ENCODE measurements at places on chromosomes 6 and 20.

DNA sequence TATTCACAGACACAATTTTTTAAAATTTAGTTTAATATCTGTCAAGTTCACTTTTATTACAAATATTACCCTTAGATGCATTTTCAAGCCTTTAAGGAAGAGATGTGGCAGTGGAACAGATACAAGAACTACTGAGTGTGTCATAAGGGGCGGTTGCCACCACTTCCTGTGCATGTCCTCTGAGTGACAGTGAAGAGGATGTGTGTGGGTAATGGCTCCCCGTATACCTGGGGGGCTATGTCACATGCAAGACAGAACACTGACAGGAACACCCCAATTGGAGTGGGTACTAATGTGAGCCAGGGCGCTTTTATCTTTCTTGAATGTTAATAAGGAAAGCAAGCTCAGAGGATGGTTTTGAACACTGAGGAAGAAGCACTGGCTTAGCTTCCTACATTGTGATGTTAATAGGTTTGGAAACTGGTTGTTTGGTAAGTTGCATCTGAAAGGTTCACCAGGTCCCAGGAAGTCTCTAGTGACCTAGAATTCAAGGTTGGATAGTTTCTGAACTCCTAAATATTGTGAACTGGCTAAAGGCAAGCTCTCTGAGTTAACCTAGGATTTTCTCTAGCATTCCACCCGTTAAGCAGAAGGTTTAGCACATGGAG is 83.4 kb upstream of the ASF1A start:
- no peak for DNase-seq

- DNase-seq: no peak
Measured at GRCh38 chr20:61519488-61519887, 267.4 kb downstream of the CDH4 start.

- no peak for DNase-seq
Measured at GRCh38 chr6:2566048-2566447, 184.7 kb downstream of the MYLK4 start.

DNA sequence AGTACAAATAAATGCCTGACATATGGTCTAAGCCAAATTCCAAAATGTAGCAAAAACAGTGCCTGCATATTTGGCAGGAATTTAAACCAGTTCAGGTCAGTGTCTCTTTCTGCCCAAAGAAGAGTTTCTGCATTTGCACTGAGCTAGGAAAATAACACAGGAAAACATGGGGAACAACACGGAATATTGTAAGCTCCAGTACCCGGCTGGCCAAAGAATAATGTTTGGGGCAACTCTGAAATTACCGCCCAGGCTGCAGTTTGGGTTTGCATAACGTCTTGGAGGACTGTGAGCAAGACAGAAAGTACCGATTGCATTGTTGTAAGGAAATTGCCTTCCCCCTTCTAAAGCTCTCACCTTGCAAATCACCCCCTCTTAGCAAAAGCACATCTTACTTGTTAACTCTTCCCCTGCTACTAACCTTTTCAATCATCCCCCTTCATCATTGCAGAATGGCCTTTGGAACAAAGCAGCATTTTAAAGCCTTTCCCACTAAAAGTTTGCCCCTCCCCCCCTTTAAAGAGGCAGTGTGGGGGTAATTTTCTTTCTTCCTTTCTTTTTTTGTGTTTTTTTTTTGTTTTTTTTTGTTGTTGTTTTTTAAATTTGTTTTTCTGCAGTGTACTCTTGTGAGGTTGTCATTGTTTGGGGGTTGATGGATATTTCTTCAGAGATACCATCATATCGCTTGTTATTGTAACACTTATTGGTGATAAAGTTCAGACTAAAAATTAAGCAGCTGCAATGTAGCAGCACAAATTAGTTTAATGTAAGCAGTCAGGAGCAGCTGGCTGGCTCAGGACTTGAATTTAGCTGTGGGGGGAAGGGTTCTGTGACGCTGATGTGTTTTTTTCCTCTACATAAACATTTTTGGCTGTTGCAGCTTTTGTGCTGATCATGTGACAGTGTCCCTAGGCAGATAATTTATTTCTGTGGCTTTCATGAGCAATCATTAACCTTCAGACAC is 100.0 kb upstream of the CITED2 start:
- no peak for DNase-seq

DNA sequence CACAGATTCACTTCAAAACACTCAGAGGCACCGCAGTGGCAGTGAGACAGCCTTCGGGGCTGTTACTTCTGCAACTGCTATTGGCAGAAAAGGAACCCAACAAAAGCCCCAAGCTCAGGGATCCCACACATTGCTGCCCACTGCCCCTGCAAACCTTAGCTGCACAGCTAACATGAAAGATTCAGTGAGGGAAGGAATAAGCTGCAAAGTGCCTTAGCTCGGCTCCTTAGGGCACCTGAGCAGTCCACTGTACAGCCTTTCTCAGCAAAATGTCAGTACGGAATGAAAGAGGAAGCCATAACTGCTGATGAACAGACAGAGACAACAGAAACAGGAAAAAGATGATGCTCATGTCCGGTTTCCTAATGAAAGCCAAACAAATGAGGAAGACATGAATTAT is 179.7 kb upstream of the SHLD1 start:
- no peak for DNase-seq

DNA sequence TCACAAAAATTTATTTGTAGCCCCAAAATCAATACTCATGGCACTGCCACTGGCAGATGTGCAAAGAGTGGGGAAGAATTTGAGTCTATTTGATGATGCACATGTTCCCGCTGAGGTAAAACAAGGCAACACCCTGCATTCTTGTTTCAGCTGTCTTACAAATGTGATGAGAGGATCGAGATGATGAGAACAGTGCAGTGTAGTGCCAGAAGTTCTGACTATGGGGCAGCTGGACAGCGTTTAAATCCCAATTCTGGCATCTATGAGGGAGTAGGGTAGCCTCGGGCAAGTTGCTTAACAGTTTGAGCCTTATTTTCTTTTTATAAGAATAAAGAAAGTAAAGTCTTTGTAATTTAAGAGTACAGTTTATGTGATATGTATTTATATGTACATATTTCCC is 296.7 kb upstream of the FKBP1C start:
- DNase-seq: no peak

GRCh38 chr20:60977901-60978300 is 274.2 kb upstream of the CDH4 start:
- no peak for DNase-seq
